ENCODE measurements at places on chromosomes 5 and 9. TPM values are rescaled to one million over a fixed set of nuclear protein-coding genes. Genes with fewer than 3 reads are reported as not detected.

GRCh38 chr9:83384214-83384613, 154.0 kb downstream of the FRMD3 start:
- H3K36me3 ChIP-seq = no peaks in the 10 kb centered on the region
- DNase-seq = no peak
- H3K27ac ChIP-seq = no peak overlapping the region
- no peaks in the 10 kb centered on the region for H3K27me3 ChIP-seq
- no peak overlapping the region for H3K4me3 ChIP-seq

The BRD9 gene
- polyA plus RNA-seq = 12.4 TPM

GRCh38 chr5:135069895-135070657, 36.0 kb upstream of the PITX1 start:
- peaks cover 14% of the 10 kb centered on the region for H3K27me3 ChIP-seq
- no peak overlapping the region for H3K4me3 ChIP-seq
- H3K27ac ChIP-seq = no peak overlapping the region
- no peaks in the 10 kb centered on the region for H3K36me3 ChIP-seq

DNA sequence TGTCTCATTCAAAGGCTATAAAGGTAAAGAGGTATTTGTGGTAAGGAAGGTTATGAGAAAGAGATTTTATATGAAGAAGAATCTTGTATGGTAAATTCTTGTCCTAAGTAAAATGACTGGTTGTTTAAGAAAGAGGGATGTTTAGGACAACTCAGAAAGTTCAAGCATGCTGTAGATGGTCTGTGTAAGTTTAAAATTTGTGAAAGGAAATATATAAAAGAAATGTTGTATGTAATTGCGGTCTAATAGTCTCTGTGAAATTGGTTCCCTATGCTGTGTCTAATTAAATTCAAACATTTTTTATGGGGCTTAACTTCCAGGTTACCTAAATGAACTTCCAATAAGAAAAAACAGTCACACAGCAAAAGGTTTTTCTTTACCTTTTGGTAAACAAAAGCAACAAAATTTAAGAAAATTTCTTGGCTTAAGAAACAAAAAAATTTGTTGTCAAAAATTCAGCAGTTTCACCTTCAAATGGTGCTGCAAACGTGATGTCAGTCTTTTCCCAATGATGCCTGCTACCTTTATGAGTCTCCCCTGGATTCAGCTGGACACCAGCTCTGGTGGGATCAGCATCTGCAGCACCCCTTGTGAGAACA, 83.0 kb upstream of the FCN1 start:
- DNase-seq = no peak
- H3K4me3 ChIP-seq = no peak overlapping the region
- H3K4me1 ChIP-seq = peaks cover 6% of the 10 kb centered on the region
- peaks cover 6% of the 10 kb centered on the region for H3K36me3 ChIP-seq

DNA sequence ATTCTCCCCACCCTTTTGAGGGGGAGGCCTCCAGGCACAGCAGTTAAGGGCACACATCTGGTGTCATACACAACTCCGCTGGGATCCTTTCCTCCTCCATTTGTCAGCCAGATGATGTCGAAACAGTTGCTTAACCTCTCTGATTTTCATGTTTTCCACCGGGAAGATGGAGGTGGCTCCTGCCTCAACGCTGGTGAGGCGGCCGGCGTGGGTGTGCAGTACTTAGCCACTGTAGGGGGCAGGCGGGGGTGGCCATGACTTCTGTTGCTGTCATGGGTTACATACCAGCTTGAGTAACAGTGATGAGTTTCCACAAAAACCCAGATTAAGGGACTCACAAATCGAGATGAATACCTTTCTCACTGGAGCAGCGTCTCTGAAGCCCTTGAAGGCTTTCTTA, 63.1 kb upstream of the EPB41L4B start:
- no peaks in the 10 kb centered on the region for H3K36me3 ChIP-seq
- H3K27me3 ChIP-seq = peaks cover 55% of the 10 kb centered on the region
- no peak overlapping the region for H3K4me3 ChIP-seq
- DNase-seq = no peak

GRCh38 chr5:59615272-59615671, 278.3 kb downstream of the PDE4D start:
- peaks cover 8% of the 10 kb centered on the region for H3K36me3 ChIP-seq
- no peak for DNase-seq
- H3K4me3 ChIP-seq = no peak overlapping the region
- H3K27me3 ChIP-seq = no peaks in the 10 kb centered on the region
- peaks cover 35% of the 10 kb centered on the region for H3K4me1 ChIP-seq
- H3K27ac ChIP-seq = no peak overlapping the region

The LARP1 gene
- polyA plus RNA-seq = 22.7 TPM

GRCh38 chr5:142295084-142295758, 29.6 kb downstream of the SPRY4 start:
- H3K27ac ChIP-seq = no peak overlapping the region
- no peaks in the 10 kb centered on the region for H3K4me1 ChIP-seq
- peaks cover 30% of the 10 kb centered on the region for H3K27me3 ChIP-seq
- no peak for DNase-seq

GRCh38 chr9:125343518-125344275, 82.1 kb downstream of the GAPVD1 start:
- H3K27ac ChIP-seq = no peak overlapping the region
- no peaks in the 10 kb centered on the region for H3K4me1 ChIP-seq
- H3K36me3 ChIP-seq = peaks cover 30% of the 10 kb centered on the region
- no peak overlapping the region for H3K4me3 ChIP-seq

The CTXN3 gene
- polyA plus RNA-seq = not detected

The FRMD3 gene
- polyA plus RNA-seq = 1.6 TPM

- H3K27me3 ChIP-seq = peaks cover 7% of the 10 kb centered on the region
- no peaks in the 10 kb centered on the region for H3K36me3 ChIP-seq
- no peak overlapping the region for H3K27ac ChIP-seq
- H3K4me1 ChIP-seq = no peaks in the 10 kb centered on the region
- DNase-seq = no peak
These were observed 143.1 kb upstream of the RANBP3L start for GRCh38 chr5:36444582-36445418.

All from naive B cell (primary cell).